Kidney (tissue), 22 donors: ENCODE measurements at places on chromosomes 16 and 17. TPM values are rescaled to one million over a fixed set of nuclear protein-coding genes. Genes with fewer than 3 reads are reported as not detected.

DNA sequence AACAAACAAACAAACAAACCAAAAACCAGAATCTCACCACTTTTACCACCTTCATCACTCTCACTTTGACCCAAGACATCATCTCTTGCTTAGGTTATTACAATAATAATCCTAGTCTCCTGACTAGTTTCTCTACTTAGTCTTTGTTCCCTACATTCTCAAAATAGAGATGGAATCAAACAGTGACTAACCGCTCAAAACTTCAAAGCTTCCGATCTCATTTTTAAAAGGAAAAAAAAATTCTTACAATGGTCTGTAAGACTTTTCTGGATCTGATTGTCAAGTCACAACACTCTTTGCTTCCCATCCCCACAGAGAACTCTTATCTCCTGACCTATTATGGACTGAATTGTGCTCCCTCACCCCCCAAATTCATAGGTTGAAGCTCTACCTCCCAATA, 60.9 kb downstream of the SPAG9 start:
- no peak for DNase-seq
- H3K36me3 ChIP-seq = no peaks in the 10 kb centered on the region
- H3K27ac ChIP-seq = no peak overlapping the region
- H3K4me3 ChIP-seq = no peak overlapping the region
- H3K27me3 ChIP-seq = no peaks in the 10 kb centered on the region
- H3K4me1 ChIP-seq = peaks cover 3% of the 10 kb centered on the region

PRSS27 gene
- polyA plus RNA-seq = 0.41 TPM

CCL11 gene
- polyA plus RNA-seq = 1.0 TPM

CCL4 gene
- 3.9 TPM for polyA plus RNA-seq
